ENCODE measurements at places on chromosomes 11 and 22.

- no peak for DNase-seq
These were observed 882 bp upstream of the GLYATL2 start for GRCh38 chr11:58845386-58845785.

DNA sequence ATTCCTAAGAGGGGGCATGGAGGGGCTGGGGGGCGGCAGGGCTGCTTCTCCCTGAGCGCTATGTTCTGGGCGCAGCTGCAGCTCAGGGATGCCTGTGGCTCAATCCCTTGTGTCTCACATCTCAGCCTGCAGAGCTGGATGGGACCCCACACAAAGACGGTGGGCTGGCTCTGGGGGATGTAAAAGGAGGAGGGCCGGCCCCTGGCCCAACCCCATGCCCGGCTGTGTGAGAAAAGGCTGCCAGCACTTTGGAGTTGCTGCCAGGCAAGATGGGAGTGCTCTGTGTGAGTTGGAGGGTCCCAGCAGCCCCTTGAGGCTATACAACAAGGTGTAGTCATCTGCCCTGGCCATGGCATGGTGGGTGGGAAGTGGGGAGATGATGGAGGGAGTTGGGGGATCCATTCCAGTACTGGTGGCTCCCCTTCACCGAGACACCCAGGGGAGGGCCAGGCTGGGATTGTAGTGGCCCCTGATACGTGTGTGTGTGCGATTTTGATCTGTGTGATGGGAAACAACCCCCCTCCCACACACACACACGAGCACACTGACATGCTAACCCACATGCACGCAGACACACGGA is 1.3 kb upstream of the TBX10 start:
- DNase-seq = no peak

- no peak for DNase-seq
These were observed 244.2 kb downstream of the ETS1 start for GRCh38 chr11:128343135-128343514.

- no peak for DNase-seq
These were observed 906 bp upstream of the NAA40 start for GRCh38 chr11:63937713-63938478.

All from stimulated activated CD4-positive, alpha-beta T cell treated with anti-CD3 and anti-CD28 coated beads, TNF-alpha, amount 100 ng/mL, for 1 hour (primary cell).